Fibroblast of lung (primary cell): ENCODE measurements at places on chromosomes 3 and 15. TPM values are rescaled to one million over a fixed set of nuclear protein-coding genes. Genes with fewer than 3 reads are reported as not detected.

Gene C3orf49
- not detected in 2 replicates for total RNA-seq

- DNase-seq = no peak
These were observed 24.7 kb downstream of the PARP14 start for GRCh38 chr3:122705379-122705778.

GRCh38 chr3:152021951-152022461 lies 148.6 kb downstream of the SUCNR1 start:
- DNase-seq = peak; percentile 14

GRCh38 chr15:82533801-82534200 lies 6.5 kb downstream of the RPS17 start:
- DNase-seq = no peak

Gene C2CD4A
- not detected in 2 replicates for total RNA-seq

GRCh38 chr3:41111011-41111410 lies 88.3 kb upstream of the CTNNB1 start:
- DNase-seq = no peak

DNA sequence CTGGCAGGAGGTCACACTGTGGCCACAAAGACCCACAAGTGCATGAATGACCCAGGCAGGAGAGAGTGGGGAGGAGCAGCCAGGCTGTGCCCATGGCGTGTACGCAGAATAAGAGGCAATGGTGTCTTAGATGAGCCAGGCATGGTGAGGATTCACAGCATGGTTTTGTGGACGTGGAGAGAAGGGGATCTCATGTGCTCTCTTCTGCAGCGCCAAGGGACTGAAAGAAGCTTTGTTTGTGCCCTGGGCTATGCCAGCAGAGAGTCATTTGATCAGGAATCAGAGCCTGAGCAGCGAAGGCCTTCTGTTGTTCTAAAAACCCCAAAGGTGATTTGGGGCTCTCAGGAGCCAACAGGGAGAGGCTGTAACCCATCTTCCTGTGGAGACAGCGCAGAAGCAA lies 18.7 kb upstream of the RPP14 start:
- no peak for DNase-seq

- DNase-seq = peak; percentile 72
These were observed 1.4 kb downstream of the CEMIP start for GRCh38 chr15:80780416-80781221.

GRCh38 chr15:95558916-95559315 lies 771.6 kb upstream of the NR2F2 start:
- DNase-seq = no peak

- DNase-seq = peak; percentile 64
These were observed 30.4 kb downstream of the ZNF609 start for GRCh38 chr15:64490598-64491259.

DNA sequence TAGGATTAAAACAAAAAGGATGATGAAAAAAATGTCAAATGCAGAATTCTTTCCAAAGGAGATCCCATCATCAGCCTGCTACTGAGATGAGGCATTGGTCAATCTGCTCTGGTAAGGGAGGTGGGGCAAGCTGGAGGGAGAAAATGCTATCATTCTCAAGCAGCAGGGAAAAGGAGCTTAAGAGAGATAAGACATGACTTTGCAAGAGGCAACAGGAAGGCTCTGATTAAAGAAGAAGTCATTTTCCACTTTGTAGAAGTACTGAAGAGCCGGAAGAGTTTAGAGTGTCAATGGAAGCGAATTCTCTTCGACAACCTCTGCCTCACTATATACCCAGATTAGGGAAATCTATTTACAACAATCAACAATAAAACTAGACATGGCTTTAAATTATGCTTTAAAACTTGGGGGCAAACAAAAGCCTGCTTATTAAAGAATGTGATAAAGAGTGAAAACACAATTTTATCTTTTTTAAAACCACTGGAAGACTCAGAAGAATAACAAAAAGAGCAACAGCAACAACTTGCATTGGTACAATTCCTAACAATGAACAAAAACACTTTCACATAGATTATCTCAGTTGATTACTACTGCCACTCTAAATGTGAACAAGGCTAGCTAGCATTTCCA lies 81.8 kb upstream of the NANOGP8 start:
- no peak for DNase-seq

DNA sequence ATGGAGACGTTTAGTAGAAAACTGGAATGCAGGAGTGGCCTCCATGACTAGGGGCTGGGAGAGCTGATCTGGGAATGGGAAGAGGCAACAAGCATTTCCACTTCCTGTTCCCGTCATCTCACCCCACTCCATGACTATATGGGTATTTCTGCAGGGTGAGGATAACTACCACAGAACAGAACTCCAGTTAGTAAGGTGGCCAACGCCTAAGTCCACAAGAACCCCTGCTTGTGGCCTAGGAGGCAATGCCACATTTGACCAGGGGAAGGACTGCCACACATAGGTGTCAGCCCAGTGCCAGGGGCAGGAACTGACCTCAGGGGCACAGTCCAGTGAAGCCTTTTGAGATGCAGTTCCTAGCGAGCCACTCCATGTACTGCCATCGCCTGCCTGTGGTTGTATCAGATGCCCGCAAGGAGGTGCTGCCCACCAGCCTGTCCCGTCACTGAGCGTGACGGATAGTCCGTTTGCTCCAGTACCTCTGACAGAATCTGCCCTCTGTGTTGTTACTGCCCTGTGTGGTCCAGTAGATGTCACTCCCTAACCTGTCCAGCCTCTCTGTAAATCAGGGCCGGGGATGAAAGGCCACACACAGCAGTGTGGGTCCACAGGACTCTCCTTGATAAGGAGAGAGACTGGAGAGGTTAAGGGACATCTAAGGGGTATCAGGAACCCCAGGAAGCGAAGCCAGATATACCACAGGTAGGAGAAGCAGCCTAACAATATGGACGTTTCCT lies 3.5 kb upstream of the MTFMT start:
- peak; percentile 71 for DNase-seq

Gene FEZF2
- total RNA-seq = not detected in 2 replicates

DNA sequence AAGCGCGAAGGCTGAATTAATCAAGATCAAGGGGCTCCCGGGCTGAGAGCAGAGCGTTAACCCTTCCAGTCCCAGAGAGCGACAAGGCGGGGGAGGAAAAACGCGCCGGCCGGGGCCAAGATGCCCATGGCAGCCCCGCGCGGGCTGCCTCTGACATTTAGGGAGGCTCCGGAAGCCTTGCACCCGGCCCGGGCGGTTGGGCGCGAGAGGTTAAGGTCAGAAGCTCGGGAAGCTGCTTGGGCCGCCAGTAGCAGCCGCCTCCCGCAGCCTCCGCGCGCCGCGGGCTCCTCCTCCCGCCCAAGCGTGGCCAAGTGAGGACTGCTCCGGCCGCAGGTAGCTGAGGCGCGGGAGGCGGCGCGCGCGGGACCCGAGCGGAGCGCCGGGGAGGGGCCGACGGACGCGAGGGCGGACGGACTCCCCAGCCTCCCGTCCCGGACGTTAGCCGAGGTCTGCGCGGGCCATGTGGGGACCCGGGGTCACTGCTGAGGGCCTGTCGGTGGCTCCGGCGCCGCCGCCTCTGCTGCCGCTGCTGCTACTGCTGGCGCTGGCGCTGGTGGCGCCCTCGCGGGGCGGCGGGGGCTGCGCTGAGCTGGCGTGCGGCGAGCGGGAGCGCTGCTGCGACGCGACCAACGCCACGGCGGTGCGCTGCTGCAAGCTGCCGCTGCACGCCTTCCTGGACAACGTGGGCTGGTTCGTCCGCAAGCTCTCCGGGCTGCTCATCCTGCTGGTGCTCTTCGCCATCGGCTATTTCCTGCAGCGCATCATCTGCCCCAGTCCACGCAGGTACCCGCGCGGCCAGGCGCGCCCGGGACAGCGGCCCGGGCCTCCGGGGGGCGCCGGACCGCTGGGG lies at the start of gene C3orf80:
Gene C3orf80, plus strand, starts transcription at position 247 of the 850 bp plus-strand sequence. Its CDS starts 214 bp downstream, at position 461.
- peak; percentile 21 for DNase-seq

DNA sequence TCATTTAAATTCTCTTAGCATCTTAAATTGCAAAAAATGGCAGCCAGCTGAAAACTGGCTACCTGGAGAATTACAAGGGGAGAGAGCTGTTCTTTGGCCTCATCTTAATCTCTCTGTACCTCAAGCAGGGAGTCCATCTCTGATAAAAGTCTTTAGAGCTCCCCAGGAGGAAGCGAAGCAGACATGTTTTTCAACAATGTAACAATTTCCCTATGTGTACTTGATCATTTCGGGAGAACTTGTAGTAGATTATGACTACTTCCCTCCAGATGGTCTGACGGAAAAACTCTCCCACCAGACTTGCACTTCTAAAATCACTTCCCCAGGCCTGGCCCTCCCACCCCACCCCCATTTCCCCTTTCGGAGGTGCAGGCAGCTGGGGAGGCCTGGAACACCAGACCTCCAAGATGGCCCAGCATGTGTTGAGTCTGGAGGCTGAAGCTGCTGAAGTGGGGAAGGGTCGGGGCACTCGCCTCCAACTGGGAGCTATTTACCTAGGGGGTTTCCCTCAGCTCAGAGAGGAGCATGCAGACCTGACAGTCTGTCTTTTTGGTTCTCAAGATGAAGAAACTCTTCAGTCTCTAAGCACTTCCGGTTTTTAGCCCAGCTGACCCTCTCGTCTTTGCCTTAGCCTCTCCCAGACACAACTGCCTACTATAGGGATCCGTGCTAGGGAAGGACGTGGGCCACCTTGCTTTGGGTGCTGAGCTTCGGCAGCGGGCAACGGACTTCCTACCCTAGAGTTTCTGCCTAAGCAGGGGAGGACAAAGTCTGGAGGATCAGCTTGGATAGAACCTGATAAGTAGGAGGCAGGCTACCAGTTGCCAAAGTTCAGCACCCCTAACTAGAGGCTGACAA lies 164.0 kb upstream of the TBL1XR1 start:
- no peak for DNase-seq

GRCh38 chr3:24145981-24146822 lies 201.1 kb downstream of the NR1D2 start:
- DNase-seq = peak; percentile 90

- DNase-seq = peak; percentile 61
These were observed 593 bp downstream of the CIAO2A start for GRCh38 chr15:64092864-64093626.

- peak; percentile 28 for DNase-seq
These were observed 53.4 kb upstream of the C15orf39 start for GRCh38 chr15:75148280-75148679.

GRCh38 chr15:57143511-57144078 lies 225.2 kb downstream of the TCF12 start:
- DNase-seq = no peak

DNA sequence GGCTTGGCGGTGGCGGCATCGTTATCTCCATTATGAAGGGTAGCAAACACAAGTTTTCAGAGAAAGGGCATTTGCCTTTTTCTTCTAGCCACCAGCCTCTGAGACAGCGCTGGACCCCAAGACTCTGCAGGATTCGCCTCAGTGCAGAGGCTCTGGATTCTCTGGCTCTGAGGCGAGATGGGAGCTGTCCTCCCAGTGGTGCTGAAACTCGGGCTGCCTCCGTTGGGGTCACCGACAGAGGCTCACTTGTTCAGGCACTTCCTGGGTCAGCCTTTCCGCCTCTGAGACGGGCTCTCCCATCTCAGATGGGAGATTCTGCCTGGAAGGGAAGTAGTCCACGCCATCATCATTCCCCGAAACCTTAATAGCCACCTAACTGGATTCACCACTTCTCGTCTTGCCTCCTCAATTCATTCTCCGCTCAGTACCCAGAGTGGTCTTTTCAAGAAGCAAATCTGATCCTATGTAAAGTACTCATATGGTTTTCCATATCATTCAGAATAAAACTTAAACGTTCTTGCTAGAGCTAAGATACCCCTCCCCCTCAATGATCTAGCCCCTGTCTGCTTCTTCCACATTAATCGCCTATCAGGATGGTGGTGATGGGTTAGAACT lies 76.9 kb downstream of the RHCG start:
- DNase-seq = peak; percentile 31

- DNase-seq = peak; percentile 71
These were observed 207.2 kb downstream of the EPHA3 start for GRCh38 chr3:89314454-89315098.

- peak; percentile 70 for DNase-seq
These were observed 142.7 kb downstream of the THRB start for GRCh38 chr3:24351779-24352469.

Gene C3orf85
- not detected in 2 replicates for total RNA-seq

DNA sequence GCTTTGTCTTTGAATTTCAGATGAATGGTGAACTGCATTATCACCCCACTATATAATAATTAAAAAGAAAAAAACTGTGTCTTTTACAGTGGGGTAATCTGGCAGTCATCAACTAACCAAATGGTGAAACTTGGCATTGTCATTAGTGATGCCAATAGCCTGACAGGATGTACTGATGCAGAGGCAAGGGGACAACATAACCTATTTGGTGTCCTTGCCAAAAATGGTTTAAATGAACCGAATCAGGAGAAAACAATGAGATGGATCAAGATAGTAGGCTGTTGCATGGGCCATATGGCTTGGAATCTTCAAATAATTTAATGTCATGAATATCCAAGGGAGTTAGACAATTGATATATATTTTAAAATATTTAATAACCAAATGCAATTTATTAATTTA lies 738.7 kb downstream of the FHIT start:
- no peak for DNase-seq

Gene ITIH1
- total RNA-seq = not detected in 2 replicates

Gene JMJD7
- total RNA-seq = 3.6 and 4.0 TPM in 2 replicates

- no peak for DNase-seq
These were observed 14.7 kb upstream of the MBNL1 start for GRCh38 chr3:152254041-152254440.

- peak; percentile 16 for DNase-seq
These were observed 44.4 kb upstream of the FAN1 start for GRCh38 chr15:30859091-30859874.

GRCh38 chr15:100244796-100245486 lies 96.8 kb downstream of the ADAMTS17 start:
- no peak for DNase-seq

DNA sequence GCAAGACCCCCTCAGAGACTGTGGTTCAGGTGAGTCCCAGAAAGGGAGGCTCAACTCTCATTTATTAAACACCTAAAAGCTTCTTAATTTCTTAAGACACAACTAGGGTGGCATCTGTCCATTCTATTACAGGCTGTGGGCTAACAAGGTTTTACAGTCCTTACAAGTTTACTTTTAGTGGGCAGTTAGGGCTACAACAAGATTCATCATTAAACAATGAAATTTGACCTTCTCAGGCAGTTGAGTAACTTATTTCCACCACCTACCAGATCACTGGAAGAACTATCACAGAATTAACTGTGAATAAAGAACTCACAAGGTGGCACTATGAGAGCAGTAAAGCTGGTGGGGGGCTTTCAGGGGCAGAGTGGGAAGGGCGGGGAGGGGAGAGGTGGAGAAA lies 132.6 kb downstream of the PLD1 start:
- DNase-seq = no peak

DNA sequence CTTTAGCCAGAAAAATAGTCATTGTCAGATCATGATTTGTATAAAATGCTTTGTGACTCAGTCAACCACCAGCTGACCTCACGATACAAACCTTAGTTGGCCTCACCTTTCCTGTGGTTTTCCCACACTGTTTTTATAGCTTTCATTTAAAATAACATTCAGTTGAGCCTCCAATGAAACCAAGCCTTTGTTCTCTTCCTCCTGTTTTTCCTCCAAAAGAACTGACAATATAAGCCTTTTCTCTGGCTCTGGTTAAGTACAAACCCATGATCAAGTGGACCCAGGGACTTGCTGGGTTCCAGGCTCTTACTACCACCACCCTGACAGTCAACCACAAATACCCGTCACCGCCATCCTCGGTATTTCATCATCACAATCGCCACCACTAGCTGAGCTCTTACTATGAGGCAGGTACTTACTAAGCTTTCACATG lies 81.7 kb downstream of the TAMM41 start:
- peak; percentile 92 for DNase-seq

- DNase-seq = peak; percentile 43
These were observed 392.5 kb upstream of the RARB start for GRCh38 chr3:25035526-25035925.
